Panc1 (cell line): ENCODE measurements at places on chromosomes 13 and 19. TPM values are rescaled to one million over a fixed set of nuclear protein-coding genes. Genes with fewer than 3 reads are reported as not detected.

DNA sequence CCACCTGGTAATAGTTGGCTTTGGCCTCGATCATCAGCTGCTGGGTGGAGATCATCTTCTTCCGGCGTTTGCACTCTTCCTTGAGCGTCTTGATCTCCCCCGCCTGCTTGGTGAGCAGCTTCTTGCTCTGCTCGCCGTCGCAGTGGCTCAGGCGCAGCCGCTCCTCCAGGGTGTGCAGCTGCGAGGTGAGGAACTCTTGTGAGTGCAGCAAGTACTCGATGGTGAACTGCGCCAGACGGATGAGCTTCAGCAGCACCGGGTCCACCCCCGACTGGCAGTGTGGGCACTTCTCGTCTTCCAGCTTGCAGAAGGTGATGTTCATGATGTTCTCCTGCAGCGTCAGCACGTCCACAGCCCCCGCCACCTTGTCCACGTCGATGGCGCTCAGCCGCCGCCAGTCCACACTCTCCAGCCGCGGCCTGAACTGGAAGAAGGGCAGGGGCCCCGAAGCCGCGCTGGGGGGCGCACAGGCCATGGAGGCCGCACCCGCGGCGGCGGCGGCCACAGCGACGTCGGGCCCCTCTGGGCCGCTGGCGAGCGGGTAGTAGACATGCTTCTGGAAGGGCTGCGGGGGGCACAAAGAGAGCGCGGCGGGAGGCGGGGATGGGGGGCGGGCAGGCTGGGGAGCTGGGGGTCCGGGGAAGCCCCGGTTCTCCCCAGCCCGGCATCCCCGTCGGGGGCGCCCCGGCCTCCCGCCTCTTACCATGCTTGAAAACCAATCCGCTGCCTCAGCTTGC is 3.0 kb downstream of the DZIP1 start:
- DNase-seq: no peak

The ZIK1 gene
- not detected for total RNA-seq

DNA sequence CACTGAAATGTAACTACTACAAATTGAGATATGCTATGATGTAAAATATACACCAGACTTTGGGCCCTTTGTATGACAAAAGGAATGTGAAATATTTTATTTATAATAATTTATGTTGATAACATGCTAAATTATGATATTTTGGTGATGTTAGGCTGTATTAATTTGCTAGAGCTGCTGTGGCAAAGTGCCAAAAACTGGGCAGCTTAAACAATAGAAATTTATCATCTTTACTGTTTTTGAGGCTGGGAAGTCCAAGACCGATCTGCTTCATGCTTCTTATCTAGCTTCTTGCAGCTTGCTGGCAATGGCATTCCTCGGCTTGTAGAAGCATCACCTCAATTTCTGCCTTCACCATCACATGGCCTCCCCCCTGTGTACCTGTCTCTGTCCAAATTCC is 245.0 kb downstream of the GPC5 start:
- no peak for DNase-seq

- DNase-seq: no peak
These were observed 2.7 kb downstream of the WDR88 start for GRCh38 chr19:33134571-33135041.

The GGN gene
- 1.4 TPM for total RNA-seq

DNA sequence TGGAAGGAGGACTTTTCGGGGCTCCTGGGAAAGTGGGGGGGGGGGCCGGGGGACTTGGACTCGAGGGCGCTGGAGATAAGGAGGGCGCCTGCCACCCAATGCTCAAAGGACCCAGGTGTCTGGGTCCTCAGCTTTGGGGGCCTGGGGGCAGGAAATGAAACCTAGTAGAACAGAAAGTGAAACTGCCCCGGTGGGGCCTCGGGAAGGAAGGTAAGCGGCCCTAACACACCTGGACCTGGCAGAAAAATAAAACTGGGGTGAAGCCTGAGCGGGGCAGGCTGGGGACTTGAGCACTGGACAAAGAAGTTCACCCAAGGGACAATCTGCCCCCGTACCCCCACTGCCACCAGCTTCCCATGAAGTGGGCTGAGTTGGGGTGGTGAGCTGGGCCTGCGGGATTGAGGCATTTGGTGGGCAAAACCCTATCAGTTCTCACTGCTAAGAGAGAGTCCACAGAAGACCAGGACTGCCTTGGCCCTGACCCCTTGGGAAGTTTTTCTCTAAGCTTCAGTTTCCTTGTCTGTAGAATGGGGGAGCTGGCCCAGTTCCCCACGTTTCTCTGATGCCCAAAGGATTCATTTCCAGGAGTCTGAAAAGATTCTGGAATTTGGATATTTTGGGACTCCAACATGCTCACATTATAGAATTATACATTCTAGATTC is 2.3 kb downstream of the PRKD2 start:
- DNase-seq: no peak

The SH2D3A gene
- 2.2 TPM for total RNA-seq

DNA sequence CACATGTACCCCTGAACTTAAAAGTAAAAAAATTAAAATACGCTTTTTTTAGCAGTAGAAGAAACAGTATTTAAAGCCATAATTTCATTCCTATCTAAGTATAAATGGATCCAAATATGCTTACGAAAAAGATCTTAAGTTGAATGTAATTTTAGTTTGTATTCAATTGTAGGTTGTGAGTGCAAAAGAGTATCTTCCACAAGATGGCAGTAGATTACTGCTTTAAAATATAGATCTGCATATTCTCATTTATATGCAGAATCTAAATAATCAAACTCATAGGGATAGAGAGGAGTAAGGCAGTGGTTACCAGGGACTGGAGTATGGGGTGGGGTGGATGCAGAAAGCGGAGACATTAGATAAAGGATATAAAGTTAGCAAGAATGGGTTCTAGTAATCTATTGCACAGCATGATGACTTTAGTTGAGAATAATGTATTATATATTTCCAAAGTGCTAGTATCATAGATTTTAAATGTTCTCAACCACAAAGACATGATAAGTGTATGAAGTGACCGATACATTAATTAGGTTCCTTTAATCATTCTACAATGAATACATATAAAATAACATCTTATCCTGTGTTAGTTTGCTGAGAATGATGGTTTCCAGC is 14.2 kb downstream of the OR7A17 start:
- DNase-seq: no peak

DNA sequence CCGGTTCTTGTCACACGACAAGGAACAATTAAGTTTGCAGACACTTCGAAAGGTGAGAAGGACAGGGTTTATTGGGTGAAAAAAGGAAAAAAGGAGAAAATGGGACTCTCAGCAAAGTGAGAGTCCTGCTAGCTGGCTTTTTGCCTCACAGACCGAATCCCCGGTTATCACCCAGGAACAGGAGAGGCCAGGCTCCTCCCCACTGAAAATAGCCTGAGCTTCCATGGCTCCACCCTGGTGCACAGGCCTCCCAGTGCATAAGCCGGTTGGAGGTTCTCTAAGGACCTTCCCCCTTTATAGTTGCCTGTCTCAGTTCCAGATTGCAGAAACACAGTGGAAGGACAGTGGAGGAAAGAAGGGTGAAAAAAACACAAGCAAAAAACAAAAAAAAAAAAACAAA is 571.7 kb downstream of the KCTD12 start:
- DNase-seq: no peak

The MED16 gene
- total RNA-seq: 39.5 TPM
